LNCaP clone FGC (cell line): ENCODE measurements at places on chromosomes 1 and 21.

GRCh38 chr1:156767101-156767878, at the start of gene PRCC:
PRCC (plus strand) TSS chr1:156767535; CDS start chr1:156767772, 237 bp downstream.
- peak; percentile 100 for DNase-seq

DNA sequence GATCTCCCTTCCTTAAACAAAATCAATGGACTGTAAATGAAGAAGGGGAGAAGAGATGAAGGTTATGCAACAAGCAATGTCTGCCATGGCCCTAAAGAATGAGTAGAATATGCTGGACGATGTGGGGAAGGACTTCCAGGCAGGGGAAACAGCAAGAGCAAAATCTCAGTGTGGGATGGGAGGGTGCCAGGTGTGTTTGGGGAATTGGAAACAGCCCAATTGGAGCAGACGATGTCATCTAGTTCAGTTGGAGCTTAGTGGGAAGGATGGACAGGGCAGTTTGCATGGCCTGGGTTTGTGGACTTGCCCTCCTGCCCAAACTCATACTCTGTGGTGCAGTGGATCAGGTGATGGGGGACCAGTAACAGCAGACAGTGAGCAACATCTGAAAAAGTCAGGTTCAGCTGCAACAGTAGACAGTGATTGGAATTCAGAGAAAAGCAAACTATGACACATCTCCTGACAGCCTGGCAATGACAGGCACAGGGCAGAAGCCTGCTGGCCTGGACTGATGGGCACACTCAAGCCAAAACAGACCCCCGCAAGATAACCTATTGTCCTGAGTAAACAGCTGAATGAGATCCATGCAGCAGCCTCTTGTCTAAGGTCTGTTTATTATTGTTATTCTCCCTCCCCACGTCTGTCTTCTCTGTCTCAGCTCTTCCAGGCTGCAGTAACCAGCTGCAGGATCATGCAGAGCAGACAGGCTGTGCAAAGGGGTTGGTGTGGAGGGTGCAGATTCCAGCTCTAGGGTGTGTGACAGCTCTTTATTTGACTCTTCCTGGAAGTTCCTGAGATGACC, 50.5 kb upstream of the PRELP start:
- DNase-seq = no peak

GRCh38 chr1:160239582-160240299, 22.6 kb downstream of the DCAF8 start:
- no peak for DNase-seq

GRCh38 chr1:165344736-165345135, 11.8 kb downstream of the LMX1A start:
- no peak for DNase-seq

DNA sequence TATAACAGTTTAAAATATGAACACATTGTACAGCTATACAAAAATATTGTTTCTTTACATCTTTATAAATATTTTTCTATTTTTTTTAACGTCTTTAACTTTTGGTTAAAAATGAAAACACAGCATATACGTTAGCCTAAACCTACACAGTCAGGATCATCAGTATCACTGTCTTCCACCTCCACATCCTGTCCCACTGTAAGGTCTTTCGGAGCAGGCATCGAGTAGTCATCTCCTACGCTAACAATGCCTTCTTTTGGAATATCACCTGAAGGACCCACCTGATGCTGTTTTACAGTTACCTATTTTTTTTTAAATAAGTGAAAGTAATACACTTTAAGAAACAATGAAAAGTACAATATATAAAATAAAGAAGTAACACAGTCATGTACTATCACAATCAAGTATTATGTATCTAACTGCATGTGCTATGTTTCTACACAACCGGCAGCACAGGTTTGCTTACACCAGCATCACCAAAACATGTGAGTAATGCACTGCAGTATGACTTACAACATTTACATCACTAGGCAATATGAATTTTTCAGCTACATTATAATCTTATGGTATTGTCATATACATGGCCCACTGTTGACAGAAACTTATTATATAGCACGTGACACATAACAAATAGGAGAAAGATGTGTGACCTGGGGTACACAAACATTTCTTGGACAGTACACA, 254.4 kb downstream of the AKT3 start:
- no peak for DNase-seq

- DNase-seq = no peak
Measured at GRCh38 chr21:43723648-43724047, 4.7 kb downstream of the PDXK start.

DNA sequence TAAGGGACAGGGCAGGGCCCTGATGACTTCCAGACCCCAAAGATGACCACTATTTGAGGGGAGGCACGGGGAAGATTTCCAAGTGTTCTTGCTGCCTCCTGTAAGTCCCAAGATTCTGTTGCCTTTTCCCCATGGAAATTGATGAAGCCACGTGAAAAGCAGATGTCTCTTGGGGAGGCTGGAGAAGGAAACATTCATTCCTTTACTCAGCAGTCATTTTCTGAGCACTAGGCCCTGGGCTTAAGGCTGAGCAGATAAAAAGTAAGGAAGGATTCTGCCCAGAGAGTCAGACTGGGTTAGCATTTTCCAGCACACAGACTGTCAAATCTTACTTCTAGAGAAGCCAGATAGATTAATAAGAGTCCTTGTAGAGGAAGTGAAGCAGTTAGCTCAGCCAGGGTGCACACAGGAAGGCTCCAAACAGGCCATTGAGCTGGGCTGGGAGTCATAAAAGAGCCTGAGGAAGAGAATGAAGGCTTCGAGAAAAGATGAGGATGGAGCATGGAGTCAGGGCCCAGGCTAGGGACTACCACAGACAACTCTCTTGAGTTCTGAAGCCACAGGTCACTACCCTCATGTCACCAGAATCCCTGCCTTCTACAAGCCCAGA, 10.1 kb downstream of the EXTL1 start:
- no peak for DNase-seq

GRCh38 chr1:242139442-242139841, 140.5 kb upstream of the MAP1LC3C start:
- DNase-seq = no peak

DNA sequence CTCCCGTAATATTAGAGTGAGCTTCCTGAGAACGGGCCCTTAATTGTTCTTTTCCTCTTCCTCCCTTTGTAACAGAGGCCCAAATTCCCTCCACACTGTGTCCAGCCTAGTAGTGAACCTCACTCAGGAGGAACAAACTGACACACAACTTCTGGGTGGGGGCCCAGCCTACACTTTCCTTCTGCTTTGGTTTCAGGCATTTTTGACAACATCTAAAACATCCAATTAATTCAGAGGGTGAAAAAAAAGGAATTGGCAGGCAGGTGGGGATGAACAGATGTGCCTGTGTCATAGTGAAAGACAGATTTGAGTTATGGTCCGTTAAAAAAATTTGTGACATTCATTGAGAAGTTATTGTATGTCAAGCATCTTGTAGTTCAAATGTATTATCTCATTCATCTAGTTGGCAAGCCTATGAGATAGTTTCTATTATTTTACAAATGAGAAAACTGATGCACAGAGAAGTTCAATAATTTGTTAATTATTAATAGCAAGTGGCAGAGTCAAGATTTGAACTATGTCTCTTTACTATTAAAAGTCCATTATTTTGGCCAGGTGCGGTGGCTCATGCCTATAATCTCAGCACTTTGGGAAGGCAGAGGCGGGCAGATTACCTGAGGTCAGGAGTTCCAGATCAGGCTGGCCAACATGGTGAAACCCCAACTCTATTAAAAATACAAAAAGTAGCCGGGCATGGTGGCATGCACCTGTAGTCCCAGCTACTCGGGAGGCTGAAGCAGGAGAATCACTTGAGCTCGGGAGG, 41.6 kb upstream of the LRIG2 start:
- no peak for DNase-seq
